GM12878 (cell line): ENCODE measurements at places on chromosomes 1 and 21.

DNA sequence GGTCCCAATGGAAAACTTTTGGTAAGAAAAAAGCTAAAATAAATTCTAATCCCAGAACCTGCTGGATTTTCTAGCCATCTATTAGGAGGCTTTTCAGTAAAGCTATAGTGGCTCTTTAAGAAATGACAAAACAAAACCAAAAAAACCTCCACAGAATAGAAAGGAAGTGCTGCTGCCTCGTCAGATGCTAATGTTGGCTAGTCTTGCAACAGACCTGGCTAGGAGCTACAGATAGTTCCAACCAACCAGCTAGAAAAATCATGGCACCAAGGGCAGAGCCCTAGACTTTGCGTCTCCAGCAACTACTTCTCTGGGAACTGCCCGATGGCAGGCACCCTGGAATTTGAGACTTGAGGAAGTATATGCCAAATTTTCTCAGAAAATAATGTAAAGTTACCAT, 7.6 kb downstream of the CD101 start:
- no peak for DNase-seq

DNA sequence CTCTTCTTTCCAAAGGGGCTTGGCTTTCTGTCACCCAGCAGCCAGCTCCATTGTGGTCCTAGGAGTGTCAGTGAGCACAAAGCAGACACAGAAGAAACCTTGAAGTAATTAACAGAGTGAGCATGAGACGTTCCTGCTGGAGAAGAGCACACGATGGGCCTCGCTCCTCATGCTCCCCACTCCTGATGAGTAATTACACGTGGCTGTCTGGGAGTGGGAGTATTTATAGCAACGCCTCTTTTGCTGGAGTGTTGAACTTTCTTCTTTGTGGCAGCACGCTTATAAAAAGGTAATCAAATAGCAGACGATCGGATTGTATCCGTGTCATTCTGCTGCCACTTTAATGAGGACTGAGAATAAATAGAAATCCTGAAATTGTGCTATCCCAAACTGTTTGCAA, 185.8 kb downstream of the CAMTA1 start:
- no peak for DNase-seq

DNA sequence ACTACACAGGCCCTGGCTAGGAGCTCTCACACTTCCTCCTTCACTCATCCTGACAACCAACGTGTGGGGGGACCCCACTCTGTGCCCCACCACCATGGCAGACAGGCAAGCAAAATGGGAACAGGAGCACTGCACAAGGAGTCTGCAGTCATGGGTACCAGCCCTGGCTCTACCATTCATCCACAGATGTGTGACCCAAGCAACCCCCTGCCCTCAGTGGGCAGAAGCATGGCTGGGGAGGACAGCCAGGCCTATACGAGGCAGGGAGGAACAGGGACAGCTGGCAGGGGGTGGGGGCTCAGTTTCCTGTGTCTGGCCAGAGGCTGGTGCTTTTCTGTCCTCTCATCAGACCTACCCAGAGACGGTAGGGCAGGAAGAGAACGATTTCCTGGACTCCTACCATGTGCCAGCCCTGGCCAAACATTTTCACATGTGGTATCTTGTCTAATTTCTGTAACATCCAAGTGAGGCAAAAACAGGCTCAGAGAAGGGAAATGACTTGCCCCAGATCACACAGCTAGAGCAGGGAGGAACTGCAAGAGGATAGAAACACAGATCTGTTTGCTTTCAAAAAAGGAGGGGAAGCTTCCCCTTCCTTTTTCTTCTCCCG, 178.0 kb downstream of the HIVEP3 start:
- DNase-seq = no peak

- DNase-seq = no peak
Measured at GRCh38 chr1:94416901-94417727, 1.1 kb upstream of the ABCD3 start.

- DNase-seq = no peak
Measured at GRCh38 chr1:10680487-10680886, 116.0 kb downstream of the CASZ1 start.

DNA sequence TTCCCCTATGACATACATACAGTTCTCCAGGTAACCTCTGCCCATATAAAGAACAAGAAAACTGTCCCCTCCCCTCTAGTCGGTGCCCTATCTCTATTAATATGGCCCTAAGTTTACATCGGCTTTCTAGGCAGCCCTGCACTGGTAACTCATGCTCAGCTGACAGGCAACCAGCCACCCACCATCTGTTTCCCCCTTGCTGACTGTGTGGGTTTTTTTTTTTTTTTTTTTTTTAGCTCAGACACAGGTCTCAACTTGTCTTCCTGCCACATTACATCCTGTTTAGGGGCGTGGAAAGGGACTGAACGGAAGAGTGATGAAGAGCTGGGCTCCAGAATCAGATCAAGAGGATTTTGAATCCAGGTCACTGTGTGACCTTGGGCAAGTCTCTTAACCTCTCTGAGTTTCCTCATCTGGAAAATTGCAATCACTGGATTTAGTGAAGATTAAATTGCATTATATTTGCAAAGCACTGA, 14.0 kb downstream of the LAPTM5 start:
- peak; percentile 82 for DNase-seq

GRCh38 chr1:90045853-90046563, 51.1 kb downstream of the ZNF326 start:
- no peak for DNase-seq

- no peak for DNase-seq
Measured at GRCh38 chr1:235821361-235821981, 45.2 kb downstream of the LYST start.
